ENCODE measurements at places on chromosomes 3 and 15.
A peak's percentile ranks its signal among the peaks of the same experiment; 100 is the strongest.

GRCh38 chr3:187000711-187001151, 70.4 kb downstream of the ST6GAL1 start:
- DNase-seq, result peak; percentile 51

DNA sequence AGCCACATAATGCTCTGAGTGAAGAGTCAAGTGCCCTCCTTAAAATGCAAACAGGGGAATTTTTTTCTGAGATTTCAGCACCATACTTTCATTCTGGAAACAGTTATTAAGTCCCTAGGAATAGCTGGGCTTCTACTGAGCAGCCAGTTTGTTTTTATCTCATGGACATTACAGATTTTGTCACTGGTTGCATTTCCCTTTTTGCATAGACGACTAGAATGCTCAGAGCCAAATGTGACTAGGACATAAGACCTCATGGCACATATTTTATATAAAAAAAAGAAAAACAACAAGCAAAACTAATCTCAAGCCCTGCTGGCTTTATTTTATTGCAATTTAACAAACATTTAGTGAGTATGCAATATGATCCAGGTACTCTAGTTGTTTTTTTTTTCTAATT, 112.7 kb upstream of the NANOGP8 start:
- no peak for DNase-seq

GRCh38 chr3:4251412-4251811, 51.8 kb upstream of the SETMAR start:
- DNase-seq, result peak; percentile 4

DNA sequence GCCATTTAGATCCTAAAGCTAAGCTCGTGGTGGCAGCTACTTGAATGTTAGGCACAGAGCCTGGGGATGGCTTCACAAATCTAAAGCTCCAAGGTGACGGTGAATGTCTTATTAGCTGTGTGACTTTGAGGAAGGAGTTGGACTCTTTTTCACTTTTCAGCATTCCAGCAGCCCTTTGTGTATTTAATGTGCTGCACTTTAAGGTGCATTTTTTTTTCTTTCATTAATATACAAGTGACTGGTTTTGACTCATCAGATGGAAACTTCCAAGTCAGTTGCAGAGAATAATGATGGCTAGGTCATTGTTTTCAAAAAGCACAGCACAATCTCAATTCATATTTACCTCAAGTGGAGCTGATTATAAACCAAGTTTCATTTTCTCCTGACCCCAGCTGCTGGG, 55.8 kb downstream of the TMED3 start:
- no peak for DNase-seq

- no peak for DNase-seq
Measured at GRCh38 chr3:153289334-153289808, 127.3 kb downstream of the RAP2B start.

DNA sequence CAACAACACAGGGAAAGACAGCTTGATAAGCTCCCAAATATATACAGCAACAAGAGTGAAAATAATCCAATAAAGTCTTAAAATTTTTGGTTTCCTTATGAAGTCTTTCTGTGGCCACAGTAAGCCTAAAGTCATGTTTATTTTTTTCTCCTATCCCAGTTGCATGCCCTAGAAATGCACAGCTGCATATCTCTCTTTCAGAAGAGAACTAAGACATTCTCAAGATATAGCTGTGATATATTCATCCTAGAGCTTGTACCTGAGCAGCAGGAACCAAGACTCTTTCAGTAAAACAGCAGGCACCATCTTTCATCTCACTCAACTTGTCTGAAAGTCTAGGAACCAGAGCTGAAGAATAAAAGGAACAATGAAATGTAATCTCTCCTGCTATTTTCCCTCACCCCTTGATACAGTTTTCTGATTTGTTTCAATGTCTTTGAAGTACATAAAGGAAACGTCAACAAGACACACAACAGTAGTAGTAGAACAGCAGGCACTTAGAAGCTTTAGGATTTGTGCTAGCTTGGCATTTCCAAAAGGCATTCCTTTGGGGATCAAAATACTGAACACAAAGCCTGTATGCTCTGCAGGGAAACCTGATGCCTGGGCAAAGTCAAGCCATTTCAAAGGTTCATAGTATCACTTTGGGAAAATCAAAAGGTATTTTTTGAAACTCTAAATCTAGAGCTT, 536.8 kb downstream of the PYDC2 start:
- no peak for DNase-seq

- DNase-seq, result no peak
Measured at GRCh38 chr15:81492969-81493645, 119.1 kb upstream of the TMC3 start.

DNA sequence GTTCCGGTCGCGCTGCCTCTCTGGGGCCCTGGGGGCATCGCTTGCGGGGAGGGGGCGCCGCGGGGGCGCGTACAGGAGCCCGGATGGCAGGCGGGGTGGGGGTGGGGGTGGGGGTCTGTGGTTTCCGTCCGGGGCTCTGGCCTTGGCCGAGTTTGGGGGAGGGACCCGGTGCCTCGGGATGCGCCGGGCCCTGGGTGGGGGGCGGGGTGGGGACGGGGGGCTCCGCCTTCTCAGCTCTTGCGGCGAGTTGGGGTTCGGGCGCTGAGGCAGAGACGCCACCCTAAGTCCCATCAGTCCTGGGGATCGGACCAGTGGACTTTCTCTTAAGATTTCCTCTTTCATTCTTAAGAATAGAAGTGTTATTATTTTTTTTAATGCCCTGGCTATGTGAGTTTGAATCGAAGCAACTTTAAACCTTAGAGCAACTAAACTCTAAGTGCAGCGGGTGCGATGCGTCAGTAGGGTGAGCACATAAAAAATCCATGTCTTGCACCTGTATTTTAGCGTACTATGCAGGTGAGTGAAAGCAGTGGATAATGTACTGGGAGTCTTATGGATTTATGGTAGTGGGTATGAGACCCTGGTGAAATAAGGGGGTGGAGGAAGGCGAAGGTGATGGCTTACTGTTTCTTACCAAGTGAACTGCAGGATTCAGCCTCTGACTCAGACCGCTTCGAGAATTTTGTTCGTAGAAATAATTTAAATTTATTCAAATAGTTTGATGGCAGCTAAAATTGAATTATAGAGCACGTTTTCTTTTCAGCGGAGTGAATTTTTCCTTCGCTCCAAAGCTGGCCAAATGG, 762 bp downstream of the CTNNB1 start:
- peak; percentile 38 for DNase-seq

DNA sequence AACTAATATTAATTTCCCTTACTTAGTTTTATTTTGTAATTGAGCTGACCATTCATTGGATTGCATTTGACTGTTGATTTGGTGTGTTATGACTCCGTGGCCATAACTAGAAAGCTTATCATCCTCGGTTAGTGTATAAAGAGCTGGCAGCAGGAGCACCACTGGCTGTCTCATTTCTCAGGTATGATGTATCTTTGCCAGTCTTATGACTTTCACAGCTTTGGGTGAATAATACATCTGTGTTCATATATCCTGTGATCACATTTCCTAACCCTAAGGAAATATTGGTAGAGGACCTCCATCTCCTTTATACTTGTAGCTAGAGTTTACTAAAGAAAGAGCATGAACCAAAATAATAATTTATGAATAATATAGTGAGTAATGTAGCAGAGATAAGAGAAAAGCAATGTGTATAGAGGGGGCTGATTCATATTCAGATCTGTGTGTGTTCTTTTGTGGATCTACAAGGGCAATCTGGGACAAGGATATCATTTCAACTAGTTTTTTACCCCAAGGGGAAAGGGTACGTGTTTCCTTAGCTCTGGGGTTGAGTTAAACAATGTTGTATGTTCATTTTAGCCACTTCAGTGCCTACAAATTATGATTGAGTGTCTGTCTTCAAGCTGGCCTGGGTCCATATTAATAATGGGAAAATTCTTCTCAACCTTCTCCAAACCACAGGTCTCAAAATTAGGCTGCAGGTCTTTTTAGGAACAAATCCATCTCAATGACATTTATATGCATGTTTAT, 901.7 kb downstream of the NTRK3 start:
- no peak for DNase-seq

Data from stimulated activated naive CD8-positive, alpha-beta T cell treated with anti-CD3 and anti-CD28 coated beads, Interleukin-15, amount 100 ng/mL, for 72 hours (primary cell).